ENCODE measurements at places on chromosomes 12 and 14.

DNA sequence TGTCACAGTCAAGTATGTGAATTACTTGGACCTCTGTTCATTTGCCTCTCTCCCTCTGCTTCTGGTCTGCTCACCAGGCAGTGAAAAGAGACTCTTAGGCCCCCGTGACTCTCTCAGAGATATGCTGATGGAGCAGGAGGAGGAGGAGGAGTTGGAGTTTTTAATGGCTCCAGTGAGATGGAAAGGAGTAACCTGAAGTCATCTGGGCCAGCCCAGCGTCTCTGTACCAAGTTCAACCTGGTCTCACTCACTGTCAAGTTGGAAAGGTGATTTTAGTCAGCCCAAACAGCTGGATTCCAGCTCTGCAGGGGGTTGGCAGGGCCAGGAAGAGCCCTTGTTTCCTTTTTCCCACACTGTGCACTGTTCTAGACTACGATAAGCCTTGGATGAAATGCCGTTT, 48.6 kb downstream of the SH2B3 start:
- DNase-seq: no peak

GRCh38 chr12:13241833-13242488, 45.4 kb downstream of the EMP1 start:
- DNase-seq: no peak

DNA sequence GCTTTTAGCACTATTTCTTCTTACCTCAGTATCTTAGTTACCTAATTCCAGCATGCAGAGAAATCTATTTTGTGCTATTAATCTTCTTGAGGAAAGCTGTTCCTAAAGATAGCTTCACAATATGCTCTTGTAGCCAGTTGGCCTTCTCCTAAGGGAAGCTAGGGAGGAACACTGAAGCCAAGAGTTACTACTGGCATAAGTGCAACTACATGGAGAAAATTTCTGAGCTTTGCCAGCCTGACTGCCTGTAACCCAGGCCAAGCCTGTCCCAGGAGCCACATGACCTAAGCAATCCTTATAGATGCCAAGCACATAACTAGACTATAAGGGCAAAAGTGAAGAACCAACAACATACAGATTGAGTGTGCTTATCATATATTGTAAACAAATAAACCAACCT, 890.2 kb downstream of the FLRT2 start:
- DNase-seq: no peak

GRCh38 chr12:54940727-54941315, 43.7 kb downstream of the TESPA1 start:
- DNase-seq: no peak

DNA sequence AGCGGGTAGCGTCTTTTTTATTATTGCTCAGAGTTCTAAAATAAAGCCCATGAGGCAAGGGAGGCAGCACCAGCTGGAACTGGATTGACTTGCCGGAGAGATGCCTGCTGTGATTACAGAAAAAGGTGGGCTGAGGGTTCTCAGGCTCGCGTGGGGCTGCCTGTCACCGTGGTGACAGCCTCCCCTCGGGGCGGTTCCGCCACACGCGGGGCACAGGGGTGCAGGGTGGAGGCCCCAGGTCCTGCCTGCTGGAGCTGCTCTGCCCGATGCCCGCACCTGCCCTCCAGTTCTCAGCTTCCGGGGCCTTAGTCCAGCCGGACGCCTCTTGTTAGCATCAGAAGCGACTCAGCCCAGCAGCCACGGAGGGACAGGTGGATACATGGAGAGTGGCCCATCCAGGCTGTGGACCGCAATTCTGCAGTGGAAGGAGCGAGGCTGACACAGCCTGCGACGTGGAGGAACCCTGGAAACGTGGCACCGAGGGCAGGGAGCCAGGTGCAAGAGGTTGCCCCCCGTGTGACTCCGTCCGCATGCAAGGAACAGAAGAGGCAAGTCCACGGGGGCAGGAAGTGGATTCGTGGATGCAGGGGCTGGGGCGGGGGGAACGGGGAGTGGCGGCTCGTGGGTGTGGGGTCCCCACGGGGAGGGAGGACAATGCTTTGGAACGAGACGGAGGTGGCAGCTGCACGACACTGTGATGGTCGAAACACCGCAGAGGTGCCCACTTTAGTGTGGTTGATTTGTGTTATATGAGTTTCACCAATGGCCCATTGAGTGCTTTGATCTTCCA, 79.5 kb downstream of the GALNT9 start:
- no peak for DNase-seq

GRCh38 chr12:41039461-41039860, 148.7 kb upstream of the PDZRN4 start:
- no peak for DNase-seq

- DNase-seq: no peak
Observed at GRCh38 chr12:88052686-88053085, 23.5 kb upstream of the C12orf50 start.

DNA sequence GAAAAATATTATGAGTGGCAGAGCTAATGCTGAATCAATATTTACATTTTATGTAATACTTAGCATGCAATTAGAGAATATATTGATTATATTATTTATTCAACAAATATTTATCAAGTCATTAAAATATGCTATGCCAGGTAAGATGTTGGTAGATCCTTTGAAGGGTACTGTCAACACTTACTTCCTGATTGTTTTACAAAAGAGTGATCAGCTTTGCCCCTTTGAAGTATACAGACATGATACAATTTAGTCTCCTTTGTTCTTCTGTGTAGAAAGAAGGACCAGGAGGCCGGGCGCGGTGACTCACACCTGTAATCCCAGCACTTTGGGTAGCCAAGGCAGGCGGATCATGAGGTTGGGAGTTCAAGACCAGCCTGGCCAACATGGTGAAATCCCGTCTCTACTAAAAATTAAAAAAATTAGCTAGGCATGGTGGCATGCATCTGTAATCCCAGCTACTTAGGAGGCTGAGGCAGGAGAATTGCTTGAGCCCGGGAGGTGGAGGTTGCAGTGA, 73.9 kb upstream of the IFNG-AS1 start:
- no peak for DNase-seq

DNA sequence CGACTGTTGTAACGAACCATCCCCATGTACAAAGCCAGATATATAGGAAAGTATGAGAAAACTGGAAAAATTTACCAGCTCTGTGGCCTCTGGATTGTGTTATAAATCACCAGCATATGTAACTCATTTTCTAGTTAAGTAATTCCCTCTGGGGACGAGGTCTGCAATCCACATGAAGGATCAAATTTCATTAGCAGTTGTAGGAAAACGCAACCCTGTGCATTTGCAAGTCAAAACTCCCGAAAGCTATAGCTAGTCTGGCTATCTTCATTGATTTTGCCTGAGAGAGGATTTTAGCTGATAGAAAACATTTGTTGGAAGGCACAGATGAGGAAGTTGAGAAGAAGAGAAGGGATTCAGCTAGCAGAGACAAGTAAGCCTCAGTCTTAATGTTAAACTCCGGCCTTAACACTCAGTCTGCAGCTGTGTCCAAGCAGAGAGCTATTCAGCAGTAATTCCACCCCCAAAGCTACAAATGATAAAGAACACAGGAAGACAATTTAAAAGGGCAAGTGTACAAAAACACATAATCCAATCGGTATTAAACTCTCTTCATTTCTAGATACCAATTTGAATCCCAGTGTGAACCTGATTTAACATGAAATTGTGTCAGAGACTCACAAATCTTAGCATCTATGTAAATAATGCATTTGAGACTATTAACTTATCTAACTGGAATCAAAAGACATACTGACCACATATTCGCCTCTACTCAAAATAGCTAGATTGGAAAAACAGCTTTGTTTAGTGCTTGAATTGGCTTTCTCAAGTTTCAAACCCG, 54.2 kb upstream of the CERS5 start:
- no peak for DNase-seq

- DNase-seq: no peak
Observed at GRCh38 chr12:1877169-1877878, 41.1 kb downstream of the CACNA2D4 start.

DNA sequence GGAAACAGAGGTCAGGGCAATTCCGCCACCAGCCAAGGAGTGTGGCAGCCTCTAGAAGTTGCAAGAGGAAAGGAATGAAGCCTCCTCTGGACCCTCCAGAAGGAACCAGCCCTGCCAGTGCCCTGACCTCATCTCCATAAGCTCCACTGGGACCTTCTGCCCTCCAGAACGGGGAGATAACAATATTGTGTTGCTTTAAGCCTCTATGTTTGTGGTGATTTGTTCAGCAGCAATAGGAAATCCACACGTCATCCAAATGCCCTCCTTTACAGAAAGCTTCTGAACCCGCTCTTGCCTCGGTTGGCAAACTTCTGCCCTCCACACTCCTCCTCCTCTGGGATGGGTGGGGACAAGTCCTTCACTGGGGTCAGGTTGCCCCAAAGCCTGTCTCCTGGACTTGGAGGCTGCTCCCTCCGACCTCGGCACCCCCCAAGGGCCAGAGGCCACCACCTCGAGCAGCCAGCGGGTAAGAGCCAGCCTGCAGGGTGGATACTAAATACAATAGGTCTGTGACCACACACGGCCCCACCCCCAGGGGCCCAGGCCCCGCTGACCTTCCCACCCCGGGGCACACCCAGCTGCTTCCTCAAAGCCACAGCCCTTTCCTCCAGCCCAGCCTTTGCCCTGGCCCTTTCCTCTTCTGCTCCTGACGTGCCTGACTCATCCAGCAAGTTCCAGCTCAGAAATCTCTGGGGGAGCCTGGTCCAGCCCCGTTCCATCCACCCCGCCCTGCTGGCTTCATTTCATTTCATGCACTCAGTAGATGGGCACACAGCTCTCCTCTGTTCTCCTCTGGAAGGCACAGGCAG, 58.7 kb upstream of the NCOR2 start:
- peak; percentile 95 for DNase-seq

GRCh38 chr14:77342726-77343397, 22.0 kb downstream of the GSTZ1 start:
- no peak for DNase-seq

DNA sequence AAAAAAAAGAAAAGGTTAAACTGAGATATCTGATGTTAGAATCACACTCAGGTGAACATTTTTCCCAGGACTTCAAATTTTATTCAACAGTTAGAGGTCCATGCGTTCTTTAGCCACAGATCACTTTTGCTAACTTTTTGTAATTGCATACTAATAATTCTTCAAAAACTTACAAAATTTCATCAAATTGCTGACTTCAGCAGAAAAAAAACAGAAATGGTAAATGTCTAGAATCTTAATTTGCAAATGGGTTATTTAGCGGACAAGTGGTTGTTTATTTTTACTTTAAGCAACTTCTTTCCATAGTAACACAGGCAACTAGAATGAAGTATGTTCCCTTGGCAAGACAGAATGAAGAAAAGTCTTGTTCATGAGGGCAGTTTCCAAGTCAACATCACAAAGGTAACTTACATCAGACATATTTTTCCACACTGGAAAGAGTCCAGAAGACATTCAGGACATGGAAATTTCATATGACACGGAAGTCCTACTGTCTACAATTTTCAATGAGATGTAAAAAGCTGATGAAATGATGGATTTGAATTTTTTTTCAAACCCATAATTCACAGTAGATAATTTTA, 62.5 kb upstream of the SOX5 start:
- DNase-seq: no peak

GRCh38 chr14:37890095-37890494, 294.7 kb downstream of the TTC6 start:
- DNase-seq: no peak

DNA sequence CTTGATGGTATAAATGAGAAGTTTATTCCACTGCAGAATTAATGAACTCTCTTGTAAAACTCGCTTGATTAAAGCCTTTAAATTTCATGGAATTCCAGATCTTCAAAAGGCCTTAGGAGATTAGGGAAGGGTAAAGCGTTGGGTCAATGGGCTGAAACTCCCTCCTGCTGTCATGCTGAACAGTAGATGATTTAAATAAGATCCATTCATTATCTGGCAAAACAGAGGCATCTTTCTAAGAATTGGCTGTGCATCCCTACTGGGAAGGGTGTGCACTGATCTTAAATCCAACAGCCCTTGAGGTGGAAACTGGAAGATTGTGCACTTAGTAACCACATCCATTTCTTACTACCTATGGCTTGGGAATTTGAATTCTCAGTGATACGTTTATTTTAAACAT, 56.0 kb downstream of the PLCZ1 start:
- no peak for DNase-seq

- DNase-seq: no peak
Observed at GRCh38 chr12:19474147-19474546, 34.9 kb downstream of the AEBP2 start.

GRCh38 chr12:91109148-91109564, 2.1 kb downstream of the LUM start:
- no peak for DNase-seq

- no peak for DNase-seq
Observed at GRCh38 chr14:67357186-67357968, 2.2 kb downstream of the ATP6V1D start.

GRCh38 chr14:54818201-54819133, 84.2 kb downstream of the GCH1 start:
- DNase-seq: peak; percentile 33

GRCh38 chr12:71536279-71536938, 96.8 kb downstream of the LGR5 start:
- DNase-seq: no peak

Data from H54 (cell line).